ENCODE measurements at places on chromosomes 12 and 14. TPM values are rescaled to one million over a fixed set of nuclear protein-coding genes. Genes with fewer than 3 reads are reported as not detected.

- DNase-seq = no peak
Observed at GRCh38 chr14:104596927-104597351, 7.6 kb downstream of the TMEM179 start.

- no peak for DNase-seq
Observed at GRCh38 chr12:77861317-77861716, 30.6 kb downstream of the NAV3 start.

- no peak for DNase-seq
Observed at GRCh38 chr14:87698481-87698880, 294.5 kb downstream of the GALC start.

GRCh38 chr14:105281371-105282097 lies 19.3 kb downstream of the BRF1 start:
- DNase-seq = peak; percentile 52

DNA sequence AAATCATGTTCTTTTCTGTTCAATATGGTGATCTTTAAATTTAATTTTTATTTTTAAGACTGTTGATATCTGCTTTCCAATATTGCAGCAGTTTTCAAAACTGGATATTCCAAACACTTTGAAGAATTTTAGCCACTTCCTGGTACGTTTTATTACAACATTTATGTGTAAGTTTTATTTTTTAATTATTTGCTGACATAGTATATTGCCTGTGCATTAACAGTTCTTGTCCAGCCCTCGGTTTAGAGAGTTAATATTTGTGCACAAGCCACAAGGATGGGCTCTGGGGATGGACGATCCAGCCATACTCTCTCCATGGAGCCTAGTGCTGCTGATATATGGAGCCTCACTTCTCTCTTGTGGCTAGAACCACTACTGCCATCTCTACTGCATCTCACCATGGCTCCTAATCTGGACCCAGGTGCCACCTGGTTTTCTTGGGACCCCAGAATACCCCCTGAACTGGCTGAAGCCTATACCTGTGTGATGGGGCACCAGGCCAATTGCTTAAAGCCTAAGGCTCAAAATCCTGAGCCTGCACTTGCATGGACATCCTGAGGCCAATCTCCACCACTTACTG lies 262.5 kb downstream of the RASSF9 start:
- no peak for DNase-seq

DNA sequence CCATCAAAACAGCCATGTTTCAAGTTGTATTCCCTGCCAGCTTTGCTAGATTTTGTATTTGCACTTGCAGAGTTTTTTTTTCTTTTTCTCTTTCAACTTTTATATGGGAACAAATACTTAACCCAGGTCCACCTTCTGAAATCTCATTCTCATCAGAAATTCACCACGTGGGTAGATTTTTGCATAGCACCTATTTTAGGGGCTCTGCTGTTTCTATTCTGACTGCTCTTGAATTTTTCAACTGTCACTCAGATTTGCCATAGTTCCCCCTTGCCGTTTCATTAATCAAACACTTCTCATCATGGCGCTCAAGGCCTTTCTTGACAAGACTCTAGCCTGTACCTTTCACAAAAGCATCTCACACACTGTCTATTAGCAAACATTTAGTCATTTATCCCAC lies 767.2 kb downstream of the VRK1 start:
- DNase-seq = no peak

DNA sequence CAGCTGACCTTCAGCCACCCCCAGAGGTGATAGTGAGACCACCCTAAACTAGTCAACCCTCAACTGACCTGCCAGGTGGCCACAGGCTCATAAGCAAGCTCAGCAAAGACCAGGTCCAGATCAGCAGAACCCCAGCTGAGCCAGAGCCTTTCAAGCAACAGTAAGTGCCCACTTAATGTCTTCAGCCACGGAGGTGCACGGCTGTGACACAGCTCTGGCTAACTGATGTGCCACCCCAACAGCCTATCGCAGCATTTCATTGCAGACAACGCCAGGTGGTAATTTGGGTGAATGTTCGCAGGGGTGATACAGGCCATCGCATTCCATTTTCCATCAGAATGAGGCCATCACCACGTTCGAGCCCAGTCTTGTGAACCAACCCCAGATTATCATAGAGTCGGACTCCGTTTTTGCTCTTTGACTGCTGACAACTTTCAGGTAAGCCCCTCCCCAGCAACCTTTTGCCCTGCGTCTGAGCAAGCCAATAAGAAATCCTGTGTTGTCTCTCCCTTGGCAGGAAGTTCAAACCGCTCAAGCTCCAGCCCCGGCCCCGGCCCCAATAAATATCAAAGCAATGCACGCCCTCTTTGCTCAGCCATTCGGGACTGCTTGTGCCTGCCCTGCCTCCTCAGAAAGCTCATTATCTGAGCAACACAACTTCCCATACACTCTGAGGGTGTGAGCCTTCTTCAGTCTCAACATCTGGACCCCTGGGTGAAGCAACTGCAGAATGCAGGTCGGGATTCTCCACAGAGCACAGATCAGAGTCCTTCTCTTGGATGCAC lies 44.4 kb downstream of the JAG2 start:
- DNase-seq = no peak

Gene SLC17A8
- not detected for total RNA-seq

Gene ATF1
- 51.3 TPM for total RNA-seq

Gene RNF31
- 147 TPM for total RNA-seq

Gene GPR132
- 44.2 TPM for total RNA-seq

Gene C12orf60
- total RNA-seq = 1.3 TPM

Measured in activated CD4-positive, alpha-beta T cell treated with anti-CD3 and anti-CD28 coated beads, Interleukin-2, amount 10 ng/mL, durations not matched to agents 7 days and 5 days (primary cell).